ENCODE measurements at places on chromosomes 2 and 18. TPM values are rescaled to one million over a fixed set of nuclear protein-coding genes. Genes with fewer than 3 reads are reported as not detected.

DNA sequence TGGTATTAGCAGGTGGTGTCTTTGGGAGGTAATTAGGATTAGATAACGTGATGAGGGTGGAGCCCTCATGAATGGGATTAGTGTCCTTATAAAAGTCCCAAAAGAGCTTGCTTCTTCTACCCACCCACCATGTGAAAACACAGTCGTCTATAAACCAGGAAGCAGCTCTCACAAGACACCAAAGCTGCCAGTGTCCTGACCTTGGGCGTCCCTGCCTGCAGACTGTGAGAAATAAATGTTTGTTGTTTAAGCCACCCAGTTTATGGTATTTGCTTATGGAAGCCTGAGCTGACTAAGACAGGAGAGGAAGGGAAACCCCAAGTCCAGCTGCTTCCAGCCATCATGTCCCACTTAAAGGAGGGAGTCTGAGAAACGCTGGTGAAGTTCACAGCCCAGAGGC, 13.6 kb downstream of the ADI1 start:
- H3K36me3 ChIP-seq = peaks cover 71% of the 10 kb centered on the region
- no peak overlapping the region for H3K27ac ChIP-seq
- no peaks in the 10 kb centered on the region for H3K27me3 ChIP-seq
- no peak for DNase-seq
- no peak overlapping the region for H3K4me3 ChIP-seq

GRCh38 chr2:159849160-159849813, 51.3 kb upstream of the CD302 start:
- no peak for DNase-seq
- H3K4me3 ChIP-seq = no peak overlapping the region
- H3K27me3 ChIP-seq = no peaks in the 10 kb centered on the region

- no peak overlapping the region for H3K4me3 ChIP-seq
- no peak overlapping the region for H3K27ac ChIP-seq
- no peaks in the 10 kb centered on the region for H3K36me3 ChIP-seq
- DNase-seq = no peak
- H3K27me3 ChIP-seq = peaks cover 34% of the 10 kb centered on the region
Observed at GRCh38 chr2:177612659-177613058, 220.1 kb downstream of the AGPS start.

GRCh38 chr2:234633581-234634230, 136.8 kb upstream of the ARL4C start:
- H3K4me1 ChIP-seq = no peaks in the 10 kb centered on the region
- H3K27ac ChIP-seq = no peak overlapping the region
- H3K4me3 ChIP-seq = no peak overlapping the region
- H3K27me3 ChIP-seq = peaks cover 4% of the 10 kb centered on the region

GRCh38 chr2:240782221-240782885, 37.7 kb downstream of the KIF1A start:
- no peaks in the 10 kb centered on the region for H3K4me1 ChIP-seq
- no peaks in the 10 kb centered on the region for H3K36me3 ChIP-seq
- H3K4me3 ChIP-seq = no peak overlapping the region
- no peak overlapping the region for H3K27ac ChIP-seq
- H3K27me3 ChIP-seq = no peaks in the 10 kb centered on the region

GRCh38 chr2:138323382-138324067, 178.0 kb upstream of the SPOPL start:
- H3K4me3 ChIP-seq = no peak overlapping the region
- no peaks in the 10 kb centered on the region for H3K4me1 ChIP-seq
- no peaks in the 10 kb centered on the region for H3K36me3 ChIP-seq
- no peak for DNase-seq

- H3K4me3 ChIP-seq = no peak overlapping the region
- no peaks in the 10 kb centered on the region for H3K4me1 ChIP-seq
- no peaks in the 10 kb centered on the region for H3K27me3 ChIP-seq
- peaks cover 2% of the 10 kb centered on the region for H3K36me3 ChIP-seq
Observed at GRCh38 chr2:231699006-231699405, 9.3 kb upstream of the PTMA start.

DNA sequence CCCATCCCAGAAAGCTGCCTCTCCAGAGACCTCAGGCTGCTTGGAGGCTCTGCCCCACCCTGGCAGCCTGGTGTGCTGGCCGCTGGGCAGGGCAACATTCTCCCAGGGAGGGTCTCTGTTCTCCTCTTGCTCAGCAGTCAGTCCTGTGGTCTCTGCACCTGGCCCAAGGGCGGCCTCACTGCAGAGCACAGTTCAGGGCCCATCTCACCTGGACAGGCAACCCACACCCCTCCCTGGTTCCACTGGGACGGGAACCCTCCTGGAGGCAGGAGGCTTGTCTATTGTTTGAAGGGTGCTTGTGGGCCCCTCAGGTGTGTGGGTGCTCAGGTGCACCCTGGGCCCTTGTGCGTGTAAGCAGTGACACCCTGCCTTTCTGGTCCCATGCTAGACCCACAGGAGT, 67.2 kb upstream of the OTOS start:
- H3K4me1 ChIP-seq = peaks cover 4% of the 10 kb centered on the region
- no peaks in the 10 kb centered on the region for H3K36me3 ChIP-seq
- no peak overlapping the region for H3K27ac ChIP-seq
- H3K27me3 ChIP-seq = peaks cover 15% of the 10 kb centered on the region
- H3K4me3 ChIP-seq = no peak overlapping the region

GRCh38 chr2:24928036-24928435, 8.0 kb upstream of the ADCY3 start:
- H3K36me3 ChIP-seq = no peaks in the 10 kb centered on the region
- no peak for DNase-seq
- no peak overlapping the region for H3K27ac ChIP-seq
- H3K4me3 ChIP-seq = no peak overlapping the region
- no peaks in the 10 kb centered on the region for H3K27me3 ChIP-seq

DNA sequence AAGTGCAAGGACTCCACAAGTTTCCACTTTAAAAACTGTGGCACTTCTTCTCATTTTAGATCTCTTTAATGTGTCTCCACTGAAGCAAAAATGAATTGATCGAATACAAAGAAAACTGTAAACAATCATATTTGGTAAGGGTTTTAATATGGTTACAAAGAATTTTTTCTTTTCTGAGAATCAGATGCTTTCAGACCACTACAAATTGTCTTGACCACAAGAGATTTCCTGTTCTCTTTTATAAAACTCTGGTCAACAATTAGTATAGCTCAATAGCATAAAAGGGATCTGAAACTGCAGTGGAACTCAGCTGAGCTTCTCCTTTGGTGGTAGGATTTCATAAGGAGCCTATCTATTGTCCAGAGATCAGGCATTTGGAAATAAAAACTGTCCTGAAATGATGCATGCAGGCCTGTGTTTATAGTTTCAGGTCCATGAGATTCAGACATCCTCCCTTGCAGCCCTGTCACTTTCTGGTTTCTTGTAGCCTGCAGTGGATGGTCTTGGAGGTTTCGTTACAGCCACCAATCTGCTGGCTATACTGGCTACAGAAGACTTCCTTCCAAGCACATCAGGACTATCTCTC, 120.0 kb downstream of the DOCK10 start:
- DNase-seq = no peak
- peak overlapping the region; percentile 62 for H3K27ac ChIP-seq
- no peak overlapping the region for H3K4me3 ChIP-seq

- DNase-seq = no peak
- no peaks in the 10 kb centered on the region for H3K36me3 ChIP-seq
- H3K27me3 ChIP-seq = no peaks in the 10 kb centered on the region
Observed at GRCh38 chr2:50647381-50647780, 384.6 kb downstream of the NRXN1 start.

- H3K27ac ChIP-seq = no peak overlapping the region
- peaks cover 3% of the 10 kb centered on the region for H3K4me1 ChIP-seq
- H3K4me3 ChIP-seq = no peak overlapping the region
- H3K27me3 ChIP-seq = no peaks in the 10 kb centered on the region
- H3K36me3 ChIP-seq = peaks cover 55% of the 10 kb centered on the region
Observed at GRCh38 chr2:128145651-128146050, 54.7 kb downstream of the UGGT1 start.

DNA sequence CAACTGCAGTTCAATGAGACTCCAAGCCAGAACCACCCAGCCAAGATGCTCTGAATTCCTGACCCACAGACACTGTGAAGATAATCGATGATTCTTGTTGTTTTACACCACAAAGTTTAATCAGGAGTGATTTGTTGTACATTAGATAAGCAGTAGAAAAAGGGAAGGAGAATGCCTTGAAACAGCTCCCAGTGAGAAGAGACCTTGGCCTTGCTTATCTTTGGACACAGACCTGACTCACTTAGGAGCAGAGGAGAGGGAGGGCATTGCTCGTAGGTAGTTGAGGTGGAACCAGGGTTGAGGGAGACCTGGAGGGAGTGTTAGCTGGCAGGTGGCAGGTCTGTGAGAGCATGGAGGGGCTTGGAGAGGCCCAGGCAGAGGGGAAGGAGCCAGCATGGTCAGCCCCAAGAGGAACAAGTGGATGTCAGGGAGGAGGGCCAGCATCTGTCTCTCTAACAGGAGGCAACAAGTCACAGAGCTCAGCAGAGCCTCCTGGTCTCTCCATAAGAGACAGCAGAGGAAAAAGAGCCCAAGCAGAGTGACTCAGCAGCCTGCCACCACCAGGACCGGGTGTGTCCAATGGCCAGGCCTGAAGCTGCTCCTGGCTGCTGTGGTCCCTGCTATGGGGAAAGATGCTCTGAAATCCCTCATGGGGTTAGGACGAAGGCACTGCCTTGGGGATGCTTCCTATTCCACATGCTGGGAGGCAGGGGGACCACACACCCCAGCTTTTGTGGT, 161.6 kb upstream of the CAPN13 start:
- H3K27me3 ChIP-seq = no peaks in the 10 kb centered on the region
- no peak for DNase-seq
- H3K36me3 ChIP-seq = no peaks in the 10 kb centered on the region
- H3K4me3 ChIP-seq = no peak overlapping the region
- H3K4me1 ChIP-seq = no peaks in the 10 kb centered on the region

MTCL1 gene
- 0.50 TPM for total RNA-seq

SCN3A gene
- total RNA-seq = not detected

PDE11A gene
- total RNA-seq = not detected

CARF gene
- total RNA-seq = 5.0 TPM

NIFK gene
- 125 TPM for total RNA-seq

C1QL2 gene
- not detected for total RNA-seq

GALNT5 gene
- not detected for total RNA-seq

Data from activated T-helper 2 cell treated with anti-CD3 and anti-CD28 coated beads, Interferon-gamma antibody, Interleukin-2, Interleukin-4, amounts not matched to agents 10 μg/mL and 5 μg/mL and 100 μg/mL, durations not matched to agents 14 hours and 24 hours and 36 hours (primary cell).